MM.1S (cell line): ENCODE measurements at places on chromosomes 5 and 9.

GRCh38 chr5:40871177-40871576 is 30.0 kb downstream of the CARD6 start:
- H3K4me1 ChIP-seq = peaks cover 10% of the 10 kb centered on the region
- no peak overlapping the region for H3K27ac ChIP-seq
- no peaks in the 10 kb centered on the region for H3K36me3 ChIP-seq
- no peaks in the 10 kb centered on the region for H3K27me3 ChIP-seq
- no peak overlapping the region for H3K4me3 ChIP-seq

- no peaks in the 10 kb centered on the region for H3K36me3 ChIP-seq
- no peaks in the 10 kb centered on the region for H3K4me1 ChIP-seq
- H3K27ac ChIP-seq = no peak overlapping the region
Measured at GRCh38 chr5:135600152-135600570, 21.4 kb upstream of the CXCL14 start.

DNA sequence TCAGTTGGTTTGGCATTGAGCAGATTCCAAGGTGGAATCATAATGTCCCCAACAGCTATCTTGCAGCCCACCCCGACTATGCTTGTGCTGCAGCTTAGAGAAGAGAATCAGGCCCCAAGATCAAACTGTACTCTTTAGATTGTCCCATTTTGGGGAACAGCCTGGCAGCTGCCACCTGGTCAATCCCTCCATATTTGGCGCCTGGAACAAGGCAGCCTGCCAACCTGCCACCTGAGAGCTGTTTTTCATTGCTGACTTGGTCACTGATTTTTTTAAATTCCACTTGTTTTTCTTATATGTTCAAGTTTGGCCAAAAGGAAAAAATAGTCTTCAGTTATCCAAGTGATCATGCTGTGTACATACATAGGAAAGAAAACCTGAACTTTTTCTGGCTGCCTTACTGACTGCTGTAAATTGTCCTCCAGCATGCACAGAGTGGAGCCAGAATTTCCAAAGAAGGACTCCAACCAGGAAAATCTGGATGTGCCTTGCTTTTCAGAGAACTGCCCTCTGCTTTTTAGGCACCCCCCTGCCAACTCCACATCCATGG is 504.2 kb downstream of the ENC1 start:
- no peak overlapping the region for H3K4me3 ChIP-seq
- no peaks in the 10 kb centered on the region for H3K27me3 ChIP-seq
- H3K4me1 ChIP-seq = no peaks in the 10 kb centered on the region
- DNase-seq = no peak
- no peak overlapping the region for H3K27ac ChIP-seq

DNA sequence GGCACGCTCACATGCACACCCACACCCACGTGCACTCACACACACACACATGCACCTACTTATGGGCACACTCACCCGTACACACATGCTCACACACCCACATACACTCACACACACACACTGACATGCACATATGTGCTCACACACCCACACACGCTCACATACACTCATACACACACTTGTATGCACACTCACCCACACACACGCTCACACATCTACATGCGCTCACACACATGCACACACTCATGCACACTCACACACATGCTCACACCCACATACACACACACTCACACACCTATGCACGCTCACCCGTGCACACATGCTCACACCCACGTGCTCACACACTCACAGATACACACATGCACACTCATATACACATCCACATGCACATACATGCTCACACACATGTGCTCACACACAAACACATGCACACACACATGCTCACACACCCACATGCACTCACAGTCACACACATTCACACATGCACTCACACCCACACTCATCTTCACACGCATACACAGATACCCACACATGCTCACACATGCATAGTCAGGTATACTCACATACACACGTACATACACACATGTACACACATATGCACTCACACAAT is 138.3 kb downstream of the OLFM1 start:
- H3K36me3 ChIP-seq = no peaks in the 10 kb centered on the region
- no peak overlapping the region for H3K27ac ChIP-seq
- DNase-seq = no peak
- H3K27me3 ChIP-seq = peaks cover 40% of the 10 kb centered on the region

GRCh38 chr9:95903398-95903797 is 27.9 kb downstream of the ERCC6L2 start:
- DNase-seq = no peak
- H3K36me3 ChIP-seq = no peaks in the 10 kb centered on the region
- H3K27ac ChIP-seq = no peak overlapping the region
- H3K27me3 ChIP-seq = no peaks in the 10 kb centered on the region
- H3K4me3 ChIP-seq = no peak overlapping the region
- no peaks in the 10 kb centered on the region for H3K4me1 ChIP-seq
